Common myeloid progenitor, CD34-positive (primary cell): ENCODE measurements at places on chromosomes 5 and 9.

DNA sequence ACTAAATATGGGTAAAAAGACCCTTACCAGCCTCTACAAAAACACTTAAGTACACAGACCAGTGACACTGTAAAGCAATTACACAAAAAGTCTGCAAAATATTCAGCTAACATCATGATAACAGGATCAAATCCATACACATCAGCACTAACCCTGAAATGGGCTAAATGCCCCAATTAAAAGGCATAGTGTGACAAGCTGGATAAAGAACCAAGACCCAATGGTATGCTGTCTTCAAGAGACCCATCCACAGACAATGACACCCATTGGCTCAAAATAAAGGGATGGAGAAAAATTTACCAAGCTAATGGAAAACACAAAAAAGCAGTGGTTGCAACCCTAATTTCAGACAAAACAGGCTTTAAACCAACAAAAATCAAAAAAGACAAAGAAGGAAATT, 221.0 kb upstream of the ISL1 start:
- DNase-seq, result no peak

GRCh38 chr5:55907927-55908326, 56.8 kb downstream of the IL31RA start:
- no peak for DNase-seq

DNA sequence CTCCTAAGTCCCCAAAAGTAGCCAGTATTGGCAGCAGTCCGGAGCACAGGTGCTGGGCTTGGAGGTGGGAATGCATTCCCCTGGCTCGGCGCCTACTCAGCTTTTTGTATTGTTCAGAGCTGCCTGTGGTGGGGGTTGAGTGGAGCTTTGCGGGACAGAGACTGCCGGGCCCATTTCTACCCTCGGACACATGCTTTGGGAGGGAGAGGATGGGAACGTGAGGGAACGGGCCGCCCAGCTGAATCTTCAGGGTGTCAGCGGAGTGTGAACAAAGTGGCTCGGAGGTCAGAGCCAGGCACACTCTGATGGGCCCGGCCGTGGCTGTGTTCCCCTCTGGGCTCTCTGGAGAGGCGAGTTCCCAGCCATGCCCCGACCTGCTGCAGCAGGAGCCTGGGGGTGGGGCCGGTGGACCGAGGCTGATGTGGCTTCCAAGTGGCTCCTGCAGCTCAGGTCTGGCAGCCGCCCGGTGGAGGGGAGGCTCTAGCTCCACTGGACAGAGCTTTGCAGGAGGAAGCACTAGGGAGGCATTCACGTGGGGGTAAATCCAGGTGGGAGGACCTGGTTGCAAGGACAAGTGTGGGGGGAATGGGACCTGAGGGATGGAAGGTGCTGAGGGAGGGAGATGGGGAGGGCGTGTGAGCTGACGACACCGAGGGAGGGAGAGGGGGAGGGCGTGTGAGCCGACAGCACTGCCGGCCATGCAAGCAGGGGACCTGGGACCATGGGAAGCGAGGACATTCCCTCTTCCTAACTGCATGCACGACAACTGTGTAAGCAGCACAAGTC, 31.1 kb upstream of the SLC6A3 start:
- no peak for DNase-seq

- no peak for DNase-seq
These were observed 18.6 kb upstream of the PITX1 start for GRCh38 chr5:135052511-135053145.

DNA sequence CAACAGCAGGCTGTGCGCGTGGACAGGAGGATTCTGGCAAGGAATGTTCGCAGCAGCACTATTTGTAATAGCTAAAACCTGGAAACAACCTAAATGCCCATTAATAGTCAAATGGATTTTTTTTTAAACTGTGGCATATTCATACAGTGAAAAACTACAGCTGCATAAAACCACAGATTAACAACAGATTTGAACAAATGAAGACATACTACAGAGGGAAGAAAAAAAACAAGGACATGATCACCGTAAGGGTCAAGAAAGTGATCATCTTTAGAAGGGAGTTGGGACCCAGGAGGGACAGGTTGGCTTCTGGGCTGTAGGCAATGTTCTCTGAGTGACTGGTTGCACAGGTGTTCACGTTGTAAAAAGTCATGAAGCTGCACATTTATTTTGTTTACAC, 1.2 kb upstream of the TMOD1 start:
- DNase-seq, result no peak

DNA sequence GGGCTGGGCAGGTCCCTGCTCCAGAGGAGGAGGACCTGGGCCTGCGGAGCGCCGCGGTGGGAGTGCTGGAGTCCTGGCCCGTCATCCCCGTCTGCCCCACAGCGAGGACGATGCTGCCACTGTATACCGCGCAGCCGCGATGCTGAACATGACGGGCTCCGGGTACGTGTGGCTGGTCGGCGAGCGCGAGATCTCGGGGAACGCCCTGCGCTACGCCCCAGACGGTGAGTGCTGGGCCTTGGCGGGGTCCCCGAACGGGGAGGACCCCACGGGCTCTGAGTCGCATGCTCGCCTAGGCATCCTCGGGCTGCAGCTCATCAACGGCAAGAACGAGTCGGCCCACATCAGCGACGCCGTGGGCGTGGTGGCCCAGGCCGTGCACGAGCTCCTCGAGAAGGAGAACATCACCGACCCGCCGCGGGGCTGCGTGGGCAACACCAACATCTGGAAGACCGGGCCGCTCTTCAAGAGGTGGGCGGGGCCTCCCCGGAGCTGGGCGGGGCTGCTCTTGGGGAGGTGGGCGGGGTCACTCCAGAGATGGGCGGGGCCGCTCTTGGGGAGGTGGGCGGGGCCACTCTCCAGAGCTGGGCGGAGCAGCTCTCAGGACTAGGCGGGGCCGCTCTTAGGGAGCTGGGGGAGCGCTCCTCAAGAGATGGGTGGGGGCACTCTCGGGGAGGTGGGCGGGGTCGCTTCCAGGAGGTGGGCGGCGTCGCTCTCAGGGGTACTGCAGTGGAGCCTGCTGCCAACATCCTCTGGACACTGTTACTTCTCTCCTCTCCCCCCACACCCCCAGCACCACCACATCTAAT, 13.1 kb downstream of the LRRC26 start:
- peak; percentile 71 for DNase-seq

DNA sequence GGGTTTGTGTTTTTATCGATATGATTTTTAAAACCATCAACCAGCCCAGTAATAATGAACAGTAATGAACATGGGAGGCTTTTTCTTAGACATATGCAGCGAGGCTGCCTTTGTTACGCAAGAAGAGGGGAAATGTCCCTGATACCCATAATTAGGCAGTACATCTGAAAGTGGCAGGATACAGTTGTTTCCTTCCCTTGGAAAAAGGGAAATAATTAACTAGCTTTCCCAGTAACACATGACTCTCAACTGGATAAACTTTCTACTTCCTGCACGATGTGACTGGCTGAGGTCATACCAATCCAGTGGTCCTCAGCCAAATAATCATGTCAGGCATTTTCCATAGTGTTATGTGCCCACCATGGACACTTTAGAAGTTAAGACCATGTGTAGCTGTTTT, 431.6 kb upstream of the C9orf72 start:
- no peak for DNase-seq

- no peak for DNase-seq
These were observed 30.0 kb upstream of the MATR3 start for GRCh38 chr5:139263536-139263935.

GRCh38 chr5:57207007-57207653, 33.3 kb downstream of the GPBP1 start:
- DNase-seq, result no peak

DNA sequence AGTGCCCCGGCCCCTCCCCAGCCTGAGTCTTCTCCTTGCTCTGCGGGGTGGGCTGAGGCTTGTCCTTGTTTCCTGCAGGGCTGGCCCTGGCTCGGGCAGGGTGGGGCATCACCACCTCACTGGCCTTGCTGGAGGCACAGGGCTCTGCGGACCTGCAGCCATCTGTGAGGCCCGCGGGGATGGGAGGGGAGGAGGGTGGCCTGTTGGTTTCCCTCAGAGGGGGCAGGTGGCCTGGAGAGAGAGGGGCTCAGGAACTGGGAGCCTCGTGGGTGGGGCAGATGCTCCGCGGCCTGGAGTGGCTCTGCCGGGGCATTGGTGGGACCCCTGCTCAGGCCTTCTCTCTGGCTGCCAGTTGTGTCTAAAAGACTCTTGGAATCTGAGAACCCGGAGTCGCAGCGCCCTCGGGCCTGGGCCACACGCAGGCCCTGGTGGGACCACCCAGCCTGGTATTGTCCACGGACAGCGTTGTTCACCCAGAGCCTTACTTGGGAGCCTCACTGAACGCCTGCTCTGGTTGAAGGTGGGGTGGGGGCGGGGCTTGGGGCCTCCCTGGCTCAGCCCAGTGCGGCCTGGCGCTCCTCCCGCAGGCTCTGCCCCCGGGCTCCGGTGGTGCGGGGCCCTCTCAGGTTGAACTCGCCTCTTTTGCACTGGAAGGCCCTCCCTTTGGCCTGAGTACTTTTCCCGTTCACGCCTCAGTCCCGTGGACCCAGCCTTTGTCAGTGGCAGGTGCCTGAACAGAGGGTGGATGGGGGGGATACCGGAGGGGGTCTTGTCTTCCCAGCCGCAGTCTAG, 111.3 kb downstream of the RXRA start:
- DNase-seq, result no peak

DNA sequence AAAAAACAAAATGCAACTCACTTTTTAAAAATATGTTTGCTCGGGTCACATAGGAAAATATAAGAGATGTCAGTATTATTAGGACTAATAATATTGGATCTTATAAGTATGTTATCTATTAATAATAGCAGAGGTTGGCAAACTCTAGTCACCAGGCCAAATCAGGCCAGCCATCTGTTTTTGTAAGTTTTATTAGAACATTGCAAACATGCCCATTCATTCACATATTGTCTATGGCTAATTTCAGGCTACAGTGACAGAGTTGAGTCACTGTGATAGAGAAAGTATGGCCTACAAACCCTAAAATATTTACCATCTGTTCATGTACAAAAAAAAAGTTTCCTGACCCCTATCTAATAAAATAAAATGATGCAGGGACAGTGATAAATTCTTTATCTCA, 97.7 kb upstream of the CDH6 start:
- DNase-seq, result no peak

- DNase-seq, result no peak
These were observed 244.2 kb upstream of the DAB2 start for GRCh38 chr5:39668980-39669379.

DNA sequence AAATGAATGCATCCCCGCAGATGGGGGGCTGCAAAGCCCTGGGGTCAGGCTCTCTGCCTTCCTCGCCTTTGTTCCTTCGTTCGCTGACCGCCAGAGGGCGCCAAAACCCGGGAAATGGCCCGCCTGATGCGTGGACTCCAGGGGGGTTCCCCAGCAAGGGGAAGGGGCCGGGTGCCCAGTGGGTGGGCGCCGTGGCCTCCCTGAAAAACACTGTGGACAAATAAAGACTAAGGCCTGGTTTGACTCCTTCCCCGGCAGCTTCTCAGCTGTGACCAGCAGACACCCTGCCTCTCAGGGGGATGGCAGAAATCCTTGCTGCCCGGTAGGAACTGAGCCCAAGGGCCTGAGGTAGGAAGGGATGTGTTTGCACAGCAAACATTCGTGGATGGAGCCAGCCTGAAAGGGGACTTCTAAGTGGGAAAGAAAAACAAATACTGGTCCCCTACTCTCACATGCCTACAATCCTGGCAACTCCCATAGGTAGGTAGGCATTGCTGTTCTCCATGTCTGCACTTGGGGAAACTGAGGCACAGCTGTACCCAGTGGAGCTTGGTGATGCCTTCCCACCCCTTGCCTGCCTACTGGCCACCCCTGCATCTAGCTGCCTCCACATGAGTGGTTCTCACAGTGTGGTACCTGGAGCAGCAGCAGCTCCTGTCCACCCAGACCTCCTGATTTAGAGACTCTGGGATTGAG, 57.7 kb downstream of the DUSP1 start:
- no peak for DNase-seq

DNA sequence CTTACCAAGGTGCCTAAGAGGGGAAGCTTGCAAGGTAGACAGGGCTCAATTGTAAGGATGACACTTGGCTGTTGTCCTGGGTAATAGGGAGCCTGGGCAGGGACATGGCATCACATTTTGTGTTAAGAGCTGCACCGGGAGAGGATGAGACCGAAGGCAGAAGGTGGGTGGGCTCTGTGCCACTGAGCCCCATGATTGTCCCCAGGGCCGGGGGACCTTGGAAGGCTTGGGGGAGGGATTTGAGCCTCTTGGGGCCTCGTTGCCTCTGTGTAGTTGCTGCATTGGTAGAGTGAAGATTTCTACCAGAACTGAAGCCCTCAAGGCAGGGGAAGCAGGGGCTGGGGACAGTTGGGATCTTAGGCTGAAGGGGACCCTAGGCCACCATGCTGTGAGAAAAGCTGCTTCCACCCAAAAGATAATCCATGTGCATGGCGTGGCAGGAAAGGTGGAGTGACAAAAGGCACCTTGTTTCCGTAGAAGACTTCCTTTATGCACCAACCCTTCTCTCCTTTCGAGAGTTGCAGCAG, 11.9 kb downstream of the FGF18 start:
- no peak for DNase-seq

- DNase-seq, result peak; percentile 15
These were observed 1.1 kb upstream of the LPAR1 start for GRCh38 chr9:111039231-111039906.

- DNase-seq, result no peak
These were observed 308.0 kb upstream of the DAP start for GRCh38 chr5:11069041-11069440.

- no peak for DNase-seq
These were observed 41.9 kb downstream of the MTRR start for GRCh38 chr5:7910738-7911428.

- DNase-seq, result peak; percentile 58
These were observed at the start of gene APBA1 for GRCh38 chr9:69671879-69672595. Gene APBA1, minus strand, starts transcription at chr9:69672371.

DNA sequence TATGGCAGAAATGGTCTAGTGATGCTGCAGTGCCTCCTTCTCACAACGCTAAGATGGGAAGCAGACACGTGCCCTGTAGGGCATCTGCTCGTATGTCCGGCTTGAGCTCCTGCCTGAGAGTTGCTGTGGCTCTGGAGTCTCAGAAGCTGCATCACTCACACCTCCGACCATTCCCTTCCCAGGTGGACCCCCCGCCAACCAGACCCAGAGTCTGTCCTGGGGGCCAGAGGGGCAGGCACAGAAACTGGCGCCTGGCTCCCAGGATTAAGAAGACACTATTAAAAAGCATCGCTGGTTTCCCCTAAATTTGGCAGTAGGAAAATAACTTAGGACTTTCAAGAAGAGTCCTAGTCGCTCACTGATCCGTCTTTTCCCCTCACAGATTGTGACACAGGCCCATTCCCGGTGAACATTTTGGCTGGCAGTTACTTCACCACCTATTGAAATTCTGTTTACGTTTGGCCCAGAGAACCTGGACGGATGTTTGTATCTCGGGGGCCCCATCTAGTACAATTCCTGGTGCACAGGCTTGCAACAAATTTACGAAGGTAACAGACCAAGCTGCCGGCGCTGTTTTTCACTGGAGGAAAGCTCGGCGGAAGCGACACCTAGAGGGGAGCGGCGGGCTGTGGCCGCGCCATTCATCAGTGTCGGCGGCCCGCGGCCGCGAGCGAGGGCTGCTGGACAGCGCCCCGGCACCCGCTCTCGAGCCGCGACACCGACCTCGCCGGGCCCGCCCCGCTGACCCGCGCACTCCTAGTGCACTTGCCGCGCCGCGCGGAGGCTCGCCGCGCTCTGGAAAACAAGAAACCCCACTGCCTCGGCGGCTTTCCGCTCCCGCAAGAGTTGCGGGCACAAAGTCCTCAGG, 1.6 kb downstream of the FSTL4 start:
- DNase-seq, result peak; percentile 33
